ENCODE measurements at places on chromosomes 1 and 21.

- no peaks in the 10 kb centered on the region for H3K4me1 ChIP-seq
These were observed 115.7 kb downstream of the FASLG start for GRCh38 chr1:172774561-172774960.

DNA sequence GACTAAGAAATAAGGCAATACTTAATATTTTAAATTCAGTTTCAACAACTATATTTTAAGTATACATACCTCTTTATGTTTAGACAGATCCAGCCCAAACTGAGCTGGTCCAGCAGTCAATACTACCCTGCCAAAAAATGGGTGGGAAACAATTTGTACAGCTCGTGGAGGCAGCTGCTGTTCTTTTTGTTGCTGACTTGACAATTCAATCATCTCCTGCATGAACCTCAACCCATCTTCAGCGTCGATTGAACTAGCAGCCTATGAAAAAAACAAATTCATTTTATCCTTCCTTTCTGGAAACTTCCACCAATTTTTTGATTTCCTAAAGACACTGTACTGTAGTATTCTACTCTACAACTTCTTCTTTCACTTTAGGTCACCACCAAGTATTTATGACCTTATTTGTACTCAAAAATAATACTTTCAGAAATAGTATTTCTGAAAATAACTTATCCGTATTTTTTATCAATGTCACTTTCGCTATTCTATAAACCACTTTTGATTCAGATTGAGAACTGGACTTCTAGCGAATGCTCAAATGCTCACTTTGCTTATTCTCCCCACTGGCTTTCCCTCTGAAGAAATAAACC, 46.5 kb downstream of the EDEM3 start:
- DNase-seq = no peak
- no peak overlapping the region for H3K27ac ChIP-seq
- H3K4me3 ChIP-seq = no peak overlapping the region
- H3K36me3 ChIP-seq = peaks cover 85% of the 10 kb centered on the region
- H3K4me1 ChIP-seq = no peaks in the 10 kb centered on the region
- H3K27me3 ChIP-seq = no peaks in the 10 kb centered on the region

GRCh38 chr1:240242601-240243144, 151.0 kb downstream of the FMN2 start:
- no peaks in the 10 kb centered on the region for H3K4me1 ChIP-seq
- no peaks in the 10 kb centered on the region for H3K27me3 ChIP-seq
- H3K36me3 ChIP-seq = no peaks in the 10 kb centered on the region
- no peak overlapping the region for H3K4me3 ChIP-seq

DNA sequence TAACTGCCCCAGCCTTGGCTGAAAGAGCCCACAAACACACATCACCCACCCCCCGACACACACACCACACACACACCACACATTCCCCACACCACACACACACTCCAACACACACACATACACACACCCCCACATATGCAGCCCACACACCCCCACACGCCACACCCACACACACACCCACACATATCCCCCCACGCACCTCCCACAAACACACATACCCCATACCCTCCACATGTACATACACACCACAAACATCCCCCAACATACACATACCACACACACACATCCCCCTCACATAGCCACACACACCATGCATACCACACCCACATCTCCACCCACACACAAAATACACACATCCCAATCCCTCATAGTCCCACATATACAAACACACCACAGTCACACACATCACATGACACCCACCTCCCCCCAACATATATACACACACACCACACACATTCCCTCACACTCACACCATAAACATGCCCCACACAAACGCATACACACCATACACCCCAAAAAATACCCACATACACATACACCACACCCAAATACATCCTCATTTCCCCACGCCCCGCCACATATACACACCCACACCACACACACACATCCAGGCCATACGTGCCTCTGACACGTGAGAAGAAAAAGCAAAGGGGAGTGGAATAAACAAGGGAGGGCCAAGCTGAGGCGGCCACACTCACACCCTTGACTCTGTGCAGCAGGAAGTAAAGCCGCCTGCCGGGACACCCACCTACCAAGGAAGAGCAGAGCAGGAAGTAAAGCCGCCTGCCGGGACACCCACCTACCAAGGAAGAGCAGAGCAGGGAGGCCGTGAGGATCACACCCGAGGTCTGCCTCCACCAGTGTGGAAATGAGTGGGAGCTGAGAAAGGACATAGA, 53.7 kb downstream of the HSF2BP start:
- H3K27me3 ChIP-seq = no peaks in the 10 kb centered on the region
- no peak for DNase-seq
- H3K4me1 ChIP-seq = no peaks in the 10 kb centered on the region
- no peak overlapping the region for H3K27ac ChIP-seq
- no peaks in the 10 kb centered on the region for H3K36me3 ChIP-seq
- H3K4me3 ChIP-seq = no peak overlapping the region

GRCh38 chr1:182175361-182175931, 113.9 kb upstream of the ZNF648 start:
- no peaks in the 10 kb centered on the region for H3K36me3 ChIP-seq
- no peak for DNase-seq
- no peak overlapping the region for H3K4me3 ChIP-seq
- H3K27ac ChIP-seq = no peak overlapping the region
- no peaks in the 10 kb centered on the region for H3K27me3 ChIP-seq

DNA sequence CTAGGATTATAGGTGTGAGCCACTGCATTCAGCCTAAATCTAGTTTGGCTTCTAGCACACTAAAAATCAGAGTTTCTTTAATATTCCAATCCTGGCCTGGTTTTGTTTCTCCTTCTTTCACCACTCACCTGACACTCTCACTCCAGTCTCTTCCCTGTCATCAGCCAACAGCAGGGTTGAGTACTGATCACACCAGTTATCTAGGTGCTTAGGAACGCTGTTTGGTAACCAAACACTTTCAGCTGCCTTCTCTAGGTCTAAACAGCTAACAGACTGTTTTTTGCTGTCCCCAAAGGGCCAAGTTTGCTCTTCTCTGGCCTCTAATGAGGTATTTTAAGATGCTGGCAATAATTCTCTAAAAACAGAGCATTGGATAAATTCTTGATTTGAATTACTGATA, 17.7 kb upstream of the FRRS1 start:
- no peak overlapping the region for H3K27ac ChIP-seq
- H3K4me1 ChIP-seq = peaks cover 8% of the 10 kb centered on the region
- no peak overlapping the region for H3K4me3 ChIP-seq

GRCh38 chr1:7783178-7783711, 846 bp upstream of the PER3 start:
- no peaks in the 10 kb centered on the region for H3K27me3 ChIP-seq
- H3K4me3 ChIP-seq = peak overlapping the region; percentile 69
- peaks cover 34% of the 10 kb centered on the region for H3K4me1 ChIP-seq
- peaks cover 20% of the 10 kb centered on the region for H3K36me3 ChIP-seq
- no peak for DNase-seq

DNA sequence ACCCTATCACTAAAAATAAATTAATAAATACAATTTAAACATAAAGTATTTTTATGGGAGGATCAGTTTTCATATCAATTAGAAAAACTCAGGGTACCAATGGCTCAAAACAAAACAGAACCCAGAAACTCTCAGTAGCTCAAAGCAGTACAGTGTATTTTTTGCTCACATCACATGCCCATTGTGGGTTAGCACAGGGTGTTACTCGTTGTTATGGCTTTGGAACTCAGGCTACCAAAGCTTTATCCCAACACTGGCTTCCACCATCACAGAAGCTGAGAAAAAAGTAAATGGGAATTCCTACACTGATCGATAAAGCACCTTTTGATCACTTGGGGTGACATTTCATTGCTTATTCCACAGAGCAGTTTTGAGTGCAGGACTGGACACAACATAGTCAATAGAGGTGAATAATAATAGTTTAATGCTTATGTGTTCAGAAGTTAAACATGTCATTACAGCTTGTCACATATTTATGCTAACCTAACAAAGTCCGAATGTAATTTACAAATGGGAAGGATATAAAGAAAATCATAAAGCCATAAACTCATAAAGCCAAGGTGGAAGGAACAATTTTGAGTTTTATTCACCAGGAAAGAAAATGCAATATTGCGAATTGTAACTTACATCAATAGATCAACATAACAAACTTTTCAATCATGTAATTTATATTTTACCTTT, 484.5 kb upstream of the TMPRSS15 start:
- no peak overlapping the region for H3K4me3 ChIP-seq
- H3K27me3 ChIP-seq = no peaks in the 10 kb centered on the region

GRCh38 chr1:186375929-186376319, 286 bp downstream of the ODR4 start:
- H3K4me1 ChIP-seq = peaks cover 16% of the 10 kb centered on the region
- DNase-seq = no peak
- no peaks in the 10 kb centered on the region for H3K27me3 ChIP-seq
- H3K4me3 ChIP-seq = peak overlapping the region; percentile 79

- H3K27me3 ChIP-seq = no peaks in the 10 kb centered on the region
- H3K4me3 ChIP-seq = no peak overlapping the region
- no peak overlapping the region for H3K27ac ChIP-seq
- no peaks in the 10 kb centered on the region for H3K36me3 ChIP-seq
These were observed 43.5 kb downstream of the CHIA start for GRCh38 chr1:111334169-111334568.

DNA sequence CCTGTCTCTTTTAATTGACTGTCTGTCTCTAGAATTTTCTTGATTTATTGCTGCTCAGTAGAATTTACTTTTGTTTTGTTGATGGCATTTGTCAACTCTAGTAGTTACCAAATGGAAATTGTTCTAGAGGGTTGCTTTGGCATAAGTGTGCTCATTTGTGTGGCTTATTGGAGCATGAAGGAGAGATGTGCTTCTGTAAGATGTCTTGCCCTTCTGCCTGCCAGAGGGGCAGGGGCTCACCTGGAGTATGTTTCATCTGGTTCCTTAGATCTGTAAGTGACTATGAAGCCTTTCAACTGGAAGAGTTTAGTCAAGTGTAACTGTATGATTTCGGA, 345.5 kb downstream of the DISC1 start:
- H3K4me3 ChIP-seq = no peak overlapping the region
- H3K27ac ChIP-seq = no peak overlapping the region
- DNase-seq = no peak
- H3K36me3 ChIP-seq = no peaks in the 10 kb centered on the region

GRCh38 chr1:202462342-202463076, 114.0 kb downstream of the PPP1R12B start:
- H3K4me3 ChIP-seq = no peak overlapping the region
- H3K27ac ChIP-seq = no peak overlapping the region
- H3K27me3 ChIP-seq = no peaks in the 10 kb centered on the region

GRCh38 chr21:41251961-41252642, 64.5 kb upstream of the FAM3B start:
- no peak overlapping the region for H3K4me3 ChIP-seq
- no peak overlapping the region for H3K27ac ChIP-seq
- H3K36me3 ChIP-seq = no peaks in the 10 kb centered on the region
- no peaks in the 10 kb centered on the region for H3K27me3 ChIP-seq

Measured in CD4-positive, alpha-beta T cell (primary cell).